ENCODE measurements at places on chromosomes 13 and 19.

GRCh38 chr19:1718420-1719291, 34.6 kb upstream of the ONECUT3 start:
- no peak for DNase-seq

DNA sequence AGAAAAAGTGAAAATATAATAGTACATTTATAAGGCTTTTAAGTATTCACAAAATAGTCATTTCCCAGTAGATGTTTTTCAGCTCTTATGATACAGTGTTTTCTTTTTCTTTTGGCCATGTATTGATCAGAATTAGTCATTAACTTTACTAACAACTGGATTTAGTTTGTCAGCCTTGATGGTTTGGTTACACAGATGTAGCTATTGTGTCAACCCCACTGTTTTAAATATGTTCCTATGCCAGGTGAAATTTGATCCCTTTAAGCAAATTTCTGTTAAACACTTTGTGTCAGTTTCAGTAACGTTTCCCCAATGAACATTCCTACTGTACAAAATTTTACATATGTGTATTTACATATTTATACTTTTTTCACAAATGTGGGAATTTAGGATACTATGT, 261.5 kb upstream of the STARD13 start:
- DNase-seq = no peak

DNA sequence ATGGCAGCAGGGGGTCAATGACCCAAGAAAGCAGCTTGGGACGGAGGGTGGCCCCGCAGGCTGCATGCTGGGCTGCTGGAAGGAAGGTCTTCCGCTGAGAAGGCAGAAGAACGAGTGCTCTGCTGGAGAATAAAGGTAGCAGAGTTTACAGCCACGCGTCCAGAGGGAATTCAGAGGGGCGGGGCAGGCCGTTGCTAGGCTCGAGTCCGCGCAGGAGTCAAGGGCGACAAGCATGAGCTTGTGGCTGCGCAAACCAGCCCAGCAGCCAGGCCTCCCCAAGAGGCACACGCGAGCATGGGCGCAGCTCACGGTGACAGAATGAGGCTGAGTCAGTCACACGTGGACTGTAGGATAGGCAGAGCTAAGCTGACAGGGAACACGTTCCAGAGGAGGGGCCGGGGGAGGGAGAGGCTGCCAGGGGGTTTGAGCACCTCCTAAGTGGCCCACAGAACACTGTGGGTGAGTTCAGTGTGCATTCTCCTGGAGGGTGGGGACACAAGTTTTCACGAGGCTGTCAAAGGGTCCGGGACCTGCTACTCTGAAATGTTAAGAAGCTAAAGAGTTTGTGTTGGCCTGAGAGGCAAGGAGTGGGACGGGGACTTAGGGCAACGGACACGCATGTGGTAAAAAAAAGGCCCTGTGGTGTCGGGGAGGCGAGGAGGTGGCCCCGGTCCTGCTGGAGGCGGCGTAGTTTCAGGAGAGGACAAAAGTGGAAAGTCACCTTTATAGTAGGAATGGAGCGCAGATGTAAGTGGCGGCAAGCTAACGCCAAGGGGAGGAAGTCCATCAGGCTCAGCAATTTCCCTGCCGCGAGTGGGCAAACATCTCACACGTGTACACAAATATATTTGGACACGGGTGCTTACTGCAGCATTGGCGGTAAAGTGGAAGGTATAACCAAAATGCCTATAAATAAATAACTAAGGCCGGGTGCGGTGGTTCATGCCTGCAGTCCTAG, 17.7 kb downstream of the RFX2 start:
- DNase-seq = no peak

- DNase-seq = peak; percentile 65
Measured at GRCh38 chr19:58544591-58545285, 874 bp downstream of the TRIM28 start.

- no peak for DNase-seq
Measured at GRCh38 chr19:49507803-49508494, 4.5 kb upstream of the FCGRT start.

DNA sequence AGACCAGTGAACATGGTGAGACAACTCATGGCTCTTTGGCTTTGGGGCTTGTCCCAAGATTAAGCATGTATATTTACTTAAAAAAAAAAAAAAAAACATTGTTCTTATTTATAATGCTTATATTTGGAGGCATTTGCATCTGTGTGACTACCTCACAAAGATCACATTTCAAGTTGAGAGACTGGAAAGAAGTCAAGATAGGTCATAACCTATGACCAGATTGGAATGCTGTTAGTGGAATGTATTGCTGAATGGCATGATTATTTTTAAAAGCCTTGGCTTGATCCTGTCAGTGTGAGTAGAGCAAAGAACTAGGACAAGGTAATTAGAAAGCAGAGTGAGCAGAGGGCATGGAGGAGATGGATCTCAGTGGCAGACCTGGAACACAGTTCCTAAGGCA, 214.6 kb downstream of the OXGR1 start:
- DNase-seq = no peak

GRCh38 chr13:48655291-48655690, 1.6 kb downstream of the CYSLTR2 start:
- no peak for DNase-seq

- no peak for DNase-seq
Measured at GRCh38 chr13:112204346-112205327, 137.7 kb downstream of the SOX1 start.

Measured in activated CD4-positive, alpha-beta T cell treated with anti-CD3 and anti-CD28 coated beads, Interleukin-2, amount 50 U/mL, for 4 hours (primary cell).